ENCODE measurements at places on chromosomes 16 and 17.

- DNase-seq, result no peak
These were observed 35.5 kb downstream of the DNAH17 start for GRCh38 chr17:78541488-78542206.

DNA sequence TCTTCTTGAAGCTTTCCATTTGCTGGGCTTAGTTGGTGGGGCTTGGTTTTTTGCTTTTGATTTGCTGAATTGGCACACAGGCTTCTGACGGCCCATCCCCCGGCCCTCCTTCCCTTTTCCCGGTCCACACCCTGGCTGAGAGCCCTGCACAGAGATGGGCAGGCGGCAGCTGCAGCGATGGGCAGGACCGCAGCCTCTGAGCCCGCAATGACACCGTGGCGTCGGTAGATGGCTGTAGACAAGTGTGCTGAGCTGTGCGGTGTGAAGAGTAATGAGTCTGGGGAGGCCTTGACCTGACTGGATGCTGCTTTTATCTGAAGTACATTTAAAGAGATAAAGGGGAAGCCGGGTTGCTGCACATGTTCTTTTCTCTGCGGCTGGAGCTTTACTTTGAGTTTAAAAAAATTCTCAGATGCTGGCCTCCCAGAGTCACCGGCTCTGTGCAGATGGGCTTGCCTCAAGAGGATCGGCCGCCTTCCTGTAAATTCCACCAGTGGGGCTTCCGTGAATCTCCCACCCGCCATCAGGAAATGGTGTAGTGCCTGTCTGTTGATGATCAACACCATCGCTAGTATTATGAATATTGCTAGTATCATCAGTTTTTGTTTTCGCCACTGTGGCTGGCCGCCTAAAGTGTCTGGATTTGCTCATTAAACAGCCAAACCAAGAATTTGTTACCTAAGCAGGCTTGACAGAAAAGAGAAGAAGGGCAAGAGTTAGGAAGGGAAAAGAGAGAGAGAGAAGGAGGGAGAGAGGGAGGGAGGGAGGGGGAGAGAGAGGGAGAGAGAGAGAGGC, 245.6 kb upstream of the RBFOX1 start:
- peak; percentile 48 for DNase-seq

DNA sequence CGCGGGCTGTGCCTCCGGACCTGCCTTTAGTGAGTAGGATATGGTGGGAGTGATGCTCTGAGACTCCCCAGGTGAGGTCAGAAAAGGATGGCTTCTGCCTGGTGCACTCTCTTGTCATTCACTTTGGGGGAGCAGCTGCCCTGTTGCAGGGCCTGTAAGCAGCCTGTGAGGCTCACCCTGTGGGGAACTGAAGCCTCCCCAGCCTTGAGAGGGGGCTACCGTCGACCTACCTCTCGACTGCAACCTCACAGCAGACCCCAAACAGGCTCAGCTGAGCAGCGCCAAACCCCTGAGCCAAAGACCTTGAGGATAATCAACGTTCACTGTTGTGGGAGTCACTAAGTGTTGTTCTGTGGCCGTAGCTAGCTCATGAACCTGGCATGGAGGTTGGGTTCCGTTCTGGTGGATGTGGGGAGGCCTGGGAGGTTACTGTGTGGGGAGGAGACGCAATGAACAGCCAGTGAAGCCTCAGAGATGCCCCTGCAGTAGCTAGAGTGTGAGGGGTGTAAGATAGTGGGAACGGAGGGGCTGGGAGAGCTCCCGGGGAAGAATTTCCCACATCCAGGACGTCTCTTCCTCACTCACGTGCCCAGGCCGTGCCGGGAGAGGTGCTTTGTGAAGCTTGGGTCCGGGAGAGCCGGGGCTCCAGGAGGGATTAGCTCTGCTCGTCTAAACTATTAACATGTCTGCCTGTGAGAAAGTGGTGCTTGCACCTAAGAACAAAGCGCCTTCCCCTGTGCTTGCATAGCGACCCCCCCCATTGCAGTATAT, 38.8 kb downstream of the METRNL start:
- no peak for DNase-seq

DNA sequence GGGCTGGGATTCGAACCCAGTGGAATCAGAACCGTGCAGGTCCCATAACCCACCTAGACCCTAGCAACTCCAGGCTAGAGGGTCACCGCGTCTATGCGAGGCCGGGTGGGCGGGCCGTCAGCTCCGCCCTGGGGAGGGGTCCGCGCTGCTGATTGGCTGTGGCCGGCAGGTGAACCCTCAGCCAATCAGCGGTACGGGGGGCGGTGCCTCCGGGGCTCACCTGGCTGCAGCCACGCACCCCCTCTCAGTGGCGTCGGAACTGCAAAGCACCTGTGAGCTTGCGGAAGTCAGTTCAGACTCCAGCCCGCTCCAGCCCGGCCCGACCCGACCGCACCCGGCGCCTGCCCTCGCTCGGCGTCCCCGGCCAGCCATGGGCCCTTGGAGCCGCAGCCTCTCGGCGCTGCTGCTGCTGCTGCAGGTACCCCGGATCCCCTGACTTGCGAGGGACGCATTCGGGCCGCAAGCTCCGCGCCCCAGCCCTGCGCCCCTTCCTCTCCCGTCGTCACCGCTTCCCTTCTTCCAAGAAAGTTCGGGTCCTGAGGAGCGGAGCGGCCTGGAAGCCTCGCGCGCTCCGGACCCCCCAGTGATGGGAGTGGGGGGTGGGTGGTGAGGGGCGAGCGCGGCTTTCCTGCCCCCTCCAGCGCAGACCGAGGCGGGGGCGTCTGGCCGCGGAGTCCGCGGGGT, at the start of gene CDH1:
Gene CDH1, plus strand, starts transcription at position 247 of the 684 bp plus-strand sequence. Its CDS starts 124 bp downstream, at position 371.
- peak; percentile 68 for DNase-seq

GRCh38 chr16:56414366-56414765, 11.0 kb downstream of the AMFR start:
- DNase-seq, result no peak

DNA sequence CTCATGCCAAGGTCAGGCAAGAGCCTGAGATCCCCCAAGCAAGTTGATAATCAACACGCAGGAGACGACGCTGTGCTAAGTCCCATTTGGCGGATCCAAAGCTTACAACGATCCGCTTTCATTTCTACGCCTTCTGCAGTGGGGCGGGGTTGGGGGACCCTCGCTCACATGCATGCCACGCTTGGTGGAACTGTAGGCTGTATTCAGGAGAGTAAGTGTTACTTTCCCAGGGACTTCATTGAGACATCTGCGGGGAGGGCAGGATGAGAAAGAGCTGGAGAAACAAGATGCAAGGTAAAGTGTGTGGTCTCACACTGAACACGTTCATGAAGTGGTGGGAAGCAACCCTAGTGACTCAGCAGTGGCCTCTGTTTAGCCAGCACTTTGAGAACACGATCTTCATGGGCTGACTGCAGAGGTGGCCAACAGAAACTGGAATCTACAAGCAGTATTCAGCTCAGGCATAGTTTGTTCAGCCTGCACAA, 100.5 kb downstream of the XYLT1 start:
- no peak for DNase-seq

DNA sequence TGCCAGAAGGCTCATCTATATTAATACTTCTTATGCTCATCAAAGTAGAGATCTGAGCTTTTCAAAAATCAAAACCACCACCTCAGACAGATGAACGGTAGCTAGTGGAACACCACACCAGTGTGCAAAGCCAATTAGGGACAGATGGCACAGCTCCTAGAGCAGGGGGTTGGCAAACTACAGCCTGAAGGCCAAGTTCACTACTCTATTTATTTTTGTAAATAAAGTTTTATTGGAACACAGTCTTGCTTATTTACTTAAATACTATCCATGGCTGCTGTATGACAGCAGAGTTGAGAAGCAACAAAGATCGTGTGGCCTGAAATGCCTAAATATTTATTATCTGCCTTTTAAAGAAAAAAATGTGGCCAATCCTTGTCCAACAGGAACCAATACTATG, 56.8 kb downstream of the AMFR start:
- DNase-seq, result no peak

DNA sequence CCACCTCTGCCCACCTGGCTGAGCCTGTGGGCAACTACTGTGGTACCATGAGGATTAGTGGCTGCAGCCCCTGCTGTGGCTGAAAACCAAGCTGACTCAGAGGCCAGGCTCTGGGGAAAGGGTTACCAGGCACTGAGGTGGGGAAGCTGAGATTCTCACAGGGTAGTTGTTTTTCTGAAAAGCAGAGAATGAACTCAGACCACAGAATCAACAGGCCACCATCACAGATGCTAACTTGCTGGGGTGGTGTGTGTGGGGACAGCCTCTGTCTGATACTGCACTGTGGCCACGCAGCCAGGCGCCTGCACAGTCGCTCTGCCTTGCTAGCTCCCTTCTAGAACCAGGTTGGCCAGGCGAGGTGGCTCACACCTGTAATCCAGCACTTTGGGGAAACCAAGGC, 28.8 kb downstream of the NPLOC4 start:
- DNase-seq, result no peak

DNA sequence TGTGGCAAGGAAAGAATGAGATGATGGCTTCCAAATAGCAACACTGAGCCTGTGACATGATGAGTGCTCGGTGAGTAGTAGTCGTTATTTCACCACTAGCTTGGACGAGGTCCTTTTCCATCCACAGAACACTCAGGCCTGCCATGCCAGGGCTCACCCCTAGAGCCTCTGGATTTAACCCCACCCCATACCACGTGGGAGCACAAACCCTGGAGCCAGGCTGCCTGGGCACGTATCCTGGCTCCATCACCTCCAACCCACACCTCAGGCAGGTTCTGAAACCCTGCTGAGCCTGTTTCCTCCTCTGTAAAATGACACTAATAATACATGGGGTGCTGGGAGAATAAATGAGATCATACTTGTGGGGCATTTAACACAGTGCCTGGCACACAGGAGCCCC, 192.4 kb downstream of the KATNIP start:
- DNase-seq, result no peak

- DNase-seq, result no peak
These were observed 124.1 kb downstream of the PRKCA start for GRCh38 chr17:66426397-66427033.

DNA sequence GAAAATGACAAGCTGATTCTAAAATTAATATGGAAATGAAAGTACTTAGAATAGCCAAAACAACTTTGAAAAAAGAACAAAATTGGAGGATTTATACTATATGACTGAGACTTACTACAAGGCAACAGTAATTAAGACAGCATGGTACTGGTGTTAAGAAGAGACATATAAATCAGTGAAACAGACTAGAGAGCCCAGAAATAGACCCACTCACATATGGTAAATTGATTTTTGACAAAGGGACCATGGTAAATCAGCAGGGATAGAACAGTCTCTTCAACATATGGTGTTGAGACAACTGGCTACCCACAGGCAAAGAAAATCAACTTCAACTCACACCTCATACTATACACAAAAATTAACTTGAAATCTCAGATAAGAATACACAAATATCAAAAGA, 12.9 kb downstream of the CMC2 start:
- DNase-seq, result no peak

- no peak for DNase-seq
These were observed 90.6 kb upstream of the LHX1 start for GRCh38 chr17:36846410-36847292.

DNA sequence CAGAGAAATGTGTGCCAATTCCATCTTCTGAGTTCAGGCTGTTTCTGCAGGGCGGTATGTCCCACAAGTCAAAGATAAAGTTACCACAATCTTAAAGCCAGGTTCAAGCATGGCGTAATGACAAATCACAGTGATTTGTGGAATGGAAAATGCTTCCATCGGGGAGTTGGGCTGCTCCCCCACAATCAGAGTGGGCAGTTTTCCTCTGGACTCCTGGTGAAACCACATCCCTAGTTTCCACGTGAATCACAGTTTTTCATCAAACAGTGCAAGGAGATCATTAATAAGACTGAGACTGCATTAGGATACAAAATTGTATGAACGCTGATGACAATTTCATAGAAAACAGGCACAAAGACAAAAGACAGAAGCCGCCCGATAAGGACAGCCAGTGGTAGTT, 3.6 kb downstream of the LITAF start:
- DNase-seq, result no peak
